T-helper 2 cell (primary cell): ENCODE measurements at places on chromosomes 4 and X.

- DNase-seq, result no peak
Observed at GRCh38 chr4:67933755-67934154, 29.5 kb downstream of the TMPRSS11A start.

GRCh38 chrX:153642051-153642654 is 4.8 kb upstream of the DUSP9 start:
- DNase-seq, result no peak

GRCh38 chrX:84724576-84724975 is 222.3 kb upstream of the HDX start:
- no peak for DNase-seq

DNA sequence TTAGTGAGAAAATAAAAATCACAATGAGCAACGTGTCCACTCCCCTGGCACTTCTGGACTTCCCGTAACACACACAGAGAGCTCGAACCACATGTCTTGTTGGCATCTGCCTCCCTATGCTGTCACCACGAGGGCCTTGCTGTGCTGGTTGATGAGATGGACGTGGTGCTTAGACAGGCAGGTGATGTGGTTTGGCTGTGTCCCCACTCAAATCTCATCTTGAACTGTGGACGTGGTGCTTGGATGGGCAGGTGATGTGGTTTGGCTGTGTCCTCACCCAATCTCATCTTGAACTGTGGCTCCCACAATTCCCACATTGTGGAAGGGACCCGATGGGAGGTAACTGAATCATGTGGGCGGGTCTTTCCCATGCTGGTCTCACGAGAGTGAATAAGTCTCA is 40.0 kb downstream of the FGFRL1 start:
- no peak for DNase-seq

GRCh38 chr4:70518716-70519115 is 347 bp downstream of the AMTN start:
- DNase-seq, result no peak

DNA sequence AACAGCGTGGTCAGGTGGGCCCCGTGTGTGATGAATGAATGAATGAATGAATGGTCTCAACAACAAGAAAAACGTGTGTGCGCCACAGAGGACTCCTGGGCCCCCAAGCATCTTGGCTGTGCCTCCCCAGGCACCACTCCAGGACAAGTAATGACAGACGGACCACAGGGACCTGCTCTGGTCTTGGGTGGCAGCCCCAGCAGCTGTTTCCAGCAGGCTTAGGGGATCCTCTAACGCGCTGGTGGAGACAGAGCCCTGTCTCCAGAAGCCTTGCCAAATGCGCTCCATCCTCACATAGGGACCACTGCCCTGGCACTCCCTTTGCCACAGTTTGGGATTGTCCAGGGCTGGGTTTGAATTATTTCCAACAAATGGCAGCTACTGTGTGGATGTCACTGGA is 39.1 kb downstream of the PSAPL1 start:
- no peak for DNase-seq
